Activated naive CD4-positive, alpha-beta T cell treated with anti-CD3 and anti-CD28 coated beads, Interleukin-2, amount 50 U/mL, for 16 hours (primary cell): ENCODE measurements at places on chromosomes 16 and 17.

DNA sequence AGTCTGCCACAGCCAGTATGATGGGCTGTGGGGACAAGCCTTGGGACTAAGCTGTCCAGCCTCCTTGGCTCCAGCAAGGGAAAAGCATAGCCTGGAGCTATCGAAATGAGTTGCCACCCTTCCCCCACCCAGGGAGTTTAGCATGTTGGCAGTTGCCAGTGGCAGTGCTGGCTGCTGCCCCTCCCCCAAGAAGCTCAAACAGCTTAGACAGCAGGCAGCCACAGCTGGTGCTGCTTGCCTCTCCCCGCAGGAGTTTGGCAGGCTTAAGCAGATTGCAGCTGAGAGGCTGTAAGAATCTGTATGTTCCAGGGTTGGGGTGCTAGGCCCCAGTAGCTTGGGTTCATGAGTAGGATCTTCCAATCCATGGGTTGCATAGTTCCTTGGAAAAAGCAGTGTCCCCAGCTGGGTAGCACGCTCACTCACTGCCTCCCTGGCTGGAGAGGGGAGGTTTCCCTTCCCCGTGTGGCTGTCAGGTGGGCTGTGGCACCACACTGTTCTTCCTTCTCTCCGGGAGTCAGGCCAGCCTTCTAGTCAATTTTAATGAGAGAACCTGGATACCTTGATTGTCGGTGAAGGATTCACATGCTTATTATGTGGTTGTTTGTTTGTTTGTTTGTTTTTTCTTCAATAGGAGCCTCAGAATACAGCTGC lies 506.1 kb downstream of the CDH11 start:
- no peak for DNase-seq

GRCh38 chr16:49592546-49593423 lies 219.2 kb downstream of the C16orf78 start:
- DNase-seq, result peak; percentile 31

DNA sequence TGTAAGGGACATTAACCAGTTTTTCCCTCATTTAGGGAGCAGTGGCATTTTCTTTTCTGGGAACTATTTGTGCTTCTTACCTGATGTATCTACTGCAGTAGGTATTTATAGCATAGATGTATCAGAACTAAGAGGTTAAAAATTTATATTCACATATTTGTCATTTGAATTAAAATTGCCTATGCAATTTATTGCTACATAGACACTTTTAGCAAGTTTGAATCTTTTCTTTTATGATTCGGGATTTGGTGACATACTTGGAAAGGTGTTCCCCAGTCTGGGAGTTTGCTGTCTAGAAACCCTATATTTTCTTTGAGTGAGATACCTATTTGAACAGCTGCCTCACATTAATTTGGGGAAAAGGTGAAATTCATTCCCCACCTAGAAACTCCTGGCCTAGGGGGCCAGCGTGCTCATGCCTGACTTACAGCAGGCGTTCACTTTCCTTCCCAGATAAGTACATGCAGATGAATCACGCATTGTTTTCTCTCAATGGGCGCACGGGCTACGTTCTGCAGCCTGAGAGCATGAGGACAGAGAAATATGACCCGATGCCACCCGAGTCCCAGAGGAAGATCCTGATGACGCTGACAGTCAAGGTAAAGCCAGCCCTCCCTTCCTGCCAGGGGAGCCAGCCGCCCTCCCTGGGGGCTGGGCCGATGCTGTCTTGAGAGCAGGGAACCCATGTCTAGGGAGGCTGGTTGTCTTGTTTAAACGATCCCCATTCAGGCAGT lies 73.8 kb downstream of the SDR42E1 start:
- DNase-seq, result no peak

DNA sequence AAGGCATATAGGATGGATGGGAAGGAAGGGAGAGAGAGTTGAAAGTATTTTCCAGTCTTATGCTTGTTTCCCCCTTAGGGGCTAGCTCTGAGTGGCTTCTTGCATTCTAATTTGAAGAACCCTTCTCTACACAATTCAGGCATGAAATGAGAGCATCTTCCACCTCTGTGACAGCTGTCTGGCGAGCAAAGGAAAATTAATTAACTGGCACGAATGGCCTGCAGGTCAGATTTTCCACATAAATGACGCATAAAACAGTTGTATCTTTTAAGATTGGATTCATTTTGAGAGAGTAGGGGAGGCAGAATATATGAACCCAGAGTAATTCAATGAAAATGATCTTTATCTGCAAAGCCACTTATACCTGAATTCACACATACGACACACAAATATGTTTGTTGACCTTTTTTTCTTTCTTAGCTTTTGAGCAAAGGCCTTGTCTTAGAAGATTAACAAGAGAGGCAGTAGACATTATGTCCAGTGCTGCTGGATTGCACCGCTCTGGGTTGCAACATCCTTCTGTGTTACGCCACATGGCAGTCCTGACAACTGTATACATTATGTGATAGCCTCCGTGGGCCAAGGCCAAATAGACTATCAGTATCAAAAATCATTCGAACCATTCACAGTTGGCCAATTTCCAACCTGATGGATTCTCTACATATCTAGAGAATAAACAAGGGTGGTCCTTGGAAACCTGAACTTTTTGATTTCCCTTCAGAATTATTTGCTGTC lies 173.0 kb upstream of the GOT2 start:
- DNase-seq, result no peak

- no peak for DNase-seq
Measured at GRCh38 chr16:4982056-4982867, 24.1 kb downstream of the SEC14L5 start.

DNA sequence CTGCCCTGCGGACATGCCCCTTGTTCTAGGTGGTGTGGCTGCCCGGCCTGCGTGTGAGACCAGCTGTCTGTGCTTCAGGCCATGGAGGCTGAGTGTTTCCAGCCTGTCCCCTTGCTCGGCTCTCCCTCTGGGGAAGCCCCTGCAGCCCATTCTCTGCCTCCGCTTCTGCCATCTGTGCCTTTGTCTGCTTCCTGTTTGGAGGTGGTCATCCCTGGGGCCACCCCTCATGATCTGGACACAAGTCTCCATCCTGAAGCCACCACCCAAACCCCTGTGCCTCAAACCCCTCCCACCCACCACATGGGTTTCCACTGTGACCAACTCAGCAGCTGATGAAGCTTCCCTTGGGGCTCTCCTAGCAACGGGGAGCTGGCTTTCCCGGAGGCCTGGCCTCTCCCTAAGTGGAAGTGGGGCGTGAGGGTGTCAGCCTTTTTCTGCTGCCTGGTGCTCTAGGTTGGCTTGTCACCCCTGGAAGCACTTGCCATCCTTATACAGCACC lies 184.9 kb downstream of the SEC14L1 start:
- DNase-seq, result no peak

GRCh38 chr16:268141-269053 lies 7.3 kb downstream of the RGS11 start:
- no peak for DNase-seq

DNA sequence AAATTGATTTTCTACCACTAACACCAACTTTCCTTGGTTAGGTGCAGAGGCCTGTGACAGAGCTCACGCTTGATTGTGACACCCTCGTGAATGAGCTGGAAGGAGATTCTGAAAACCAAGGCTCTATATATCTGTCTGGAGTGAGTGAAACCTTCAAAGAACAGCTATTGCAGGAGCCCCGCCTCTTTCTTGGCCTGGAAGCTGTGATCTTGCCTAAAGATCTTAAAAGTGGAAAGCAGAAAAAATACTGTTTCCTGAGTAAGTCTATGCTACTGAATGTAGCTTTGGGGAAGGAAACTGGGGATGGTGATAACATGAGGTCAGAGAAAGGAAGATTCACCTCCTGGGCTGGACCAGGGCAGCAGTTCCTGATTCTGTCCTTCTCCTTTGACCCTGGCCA lies 38.3 kb downstream of the REXO5 start:
- DNase-seq, result no peak

DNA sequence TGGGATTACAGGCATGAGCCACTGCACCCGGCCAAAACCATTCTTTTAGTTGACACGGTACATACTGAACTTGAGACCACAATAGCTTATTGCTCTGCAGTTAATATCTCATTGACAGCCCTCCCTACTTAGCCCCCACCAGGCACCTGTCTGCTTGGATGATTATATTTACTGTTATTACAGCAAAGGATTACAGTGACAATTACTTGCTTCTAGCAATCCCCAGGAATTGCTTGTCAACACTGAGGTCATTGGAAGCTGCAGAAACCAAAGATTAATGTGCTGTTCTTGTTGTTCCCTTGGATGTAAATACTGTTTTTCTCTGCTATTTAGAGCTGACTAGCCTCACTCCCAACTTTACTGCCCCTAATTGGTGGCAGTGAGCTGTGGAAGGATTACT lies 211.2 kb downstream of the LGALS9B start:
- no peak for DNase-seq

DNA sequence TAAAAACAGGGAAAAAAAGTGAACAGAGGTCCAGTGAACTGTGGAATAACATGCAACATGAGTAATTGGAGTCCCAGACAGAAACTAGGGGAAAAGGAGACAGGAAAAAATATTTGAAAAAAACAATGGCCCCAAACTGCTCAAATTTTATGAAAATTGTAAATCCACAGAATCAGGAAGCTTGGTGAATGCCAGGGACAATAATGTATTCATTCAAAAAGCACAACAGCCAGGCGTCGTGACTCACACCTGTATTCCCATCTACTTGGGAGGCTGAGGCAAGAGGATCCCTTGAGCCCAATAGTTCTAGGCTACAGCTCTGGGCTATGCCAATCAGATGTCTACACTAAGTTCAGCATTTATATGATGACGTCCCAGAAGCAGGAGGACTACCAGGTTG lies 23.7 kb downstream of the NCOR1 start:
- DNase-seq, result no peak

DNA sequence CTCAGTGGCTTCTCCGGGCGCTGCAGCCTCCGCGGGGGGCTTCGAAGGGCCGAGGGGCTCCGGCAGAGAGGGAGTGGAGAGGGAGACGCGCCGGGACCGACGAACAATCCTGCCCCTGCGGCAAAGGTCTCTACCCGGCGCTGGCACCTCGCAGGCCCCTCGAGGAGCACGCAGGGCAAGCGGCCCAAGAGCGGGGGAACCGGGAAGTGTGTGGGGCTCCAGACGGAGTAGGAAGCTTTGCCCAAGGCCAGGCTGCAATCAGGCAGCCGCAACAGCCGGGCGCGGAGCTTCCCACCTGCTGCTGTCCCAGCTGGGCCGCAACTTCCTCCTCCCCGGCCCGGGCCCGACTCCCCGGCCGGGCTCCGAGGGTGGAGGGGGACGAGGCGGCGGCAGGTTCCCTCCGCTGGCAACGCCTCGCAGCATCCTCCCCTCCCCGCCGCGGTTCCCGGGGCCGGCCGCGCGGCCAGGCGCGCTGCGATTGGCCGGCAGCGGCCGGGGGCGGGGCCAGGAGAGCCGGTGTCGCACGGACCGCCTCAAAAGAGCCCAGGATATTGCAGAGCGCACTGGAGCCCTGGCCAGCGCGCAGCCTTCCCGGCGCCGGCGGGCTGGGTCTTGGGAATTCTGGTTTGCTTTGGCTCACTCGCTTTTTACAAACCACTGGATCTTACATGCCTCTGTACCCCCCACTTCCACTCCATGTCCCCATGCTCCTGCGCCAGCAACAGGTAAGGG lies at the start of gene KCNJ2:
Gene KCNJ2, plus strand, starts transcription at position 556 of the 732 bp plus-strand sequence. CDS start 5,508 bp downstream, outside the sequence.
- DNase-seq, result peak; percentile 22

DNA sequence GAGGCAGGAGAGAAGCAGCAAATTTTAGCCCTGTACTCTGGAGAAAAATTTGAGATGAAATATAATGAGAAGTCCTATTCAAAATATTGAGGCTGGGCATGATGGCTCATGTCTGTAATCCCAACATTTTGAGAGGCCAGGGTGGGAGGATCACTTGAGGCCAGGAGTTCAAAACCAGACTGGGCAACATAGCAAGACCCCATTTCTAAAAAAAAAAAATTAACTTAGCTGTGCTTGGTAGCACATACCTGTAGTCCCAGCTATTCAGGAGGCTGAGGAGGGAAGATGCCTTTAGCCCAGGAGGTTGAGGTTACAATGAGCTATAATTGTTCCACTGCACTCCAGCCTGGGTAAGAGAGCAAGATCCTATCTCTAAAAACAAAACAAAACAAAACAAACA lies 103.4 kb downstream of the CACNG3 start:
- no peak for DNase-seq

DNA sequence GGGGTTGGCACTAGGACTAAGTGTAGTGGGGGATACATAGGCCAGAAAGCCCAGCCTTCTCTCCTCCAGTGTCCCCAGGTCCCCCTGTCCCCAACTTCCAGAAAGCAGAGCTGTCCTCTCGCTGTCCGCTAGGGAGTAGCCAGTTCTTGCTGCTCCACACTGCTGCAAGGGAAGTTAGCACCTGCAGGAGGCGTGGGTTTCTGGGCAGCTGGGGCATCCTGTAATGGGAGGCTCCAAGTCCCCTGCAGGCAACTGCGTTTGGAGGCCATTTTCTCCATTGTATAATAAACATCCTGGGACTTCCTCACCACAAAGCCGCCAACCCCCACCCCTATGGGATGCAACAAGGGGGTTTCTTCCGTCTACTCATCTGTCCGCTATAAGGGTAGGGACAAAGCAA lies 1.7 kb downstream of the RPRML start:
- DNase-seq, result no peak

DNA sequence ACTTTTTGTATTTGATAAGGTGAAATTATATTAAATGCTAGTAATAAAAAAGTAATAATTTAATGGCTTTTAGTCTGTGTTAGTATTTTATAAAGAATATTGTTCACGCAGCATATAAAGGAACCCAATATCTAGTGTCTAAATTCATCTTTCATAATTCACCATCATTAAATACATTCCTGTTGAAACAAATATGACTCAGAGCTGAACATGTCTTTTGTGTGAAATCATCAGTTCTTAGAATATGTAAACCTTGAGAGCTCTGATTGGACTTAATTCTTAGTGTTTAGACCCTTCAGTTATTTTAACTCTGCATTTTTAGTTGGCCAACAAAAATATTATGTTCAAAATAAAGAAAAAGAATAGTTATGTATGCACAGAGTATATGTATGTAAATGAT lies 71.8 kb downstream of the ABHD15 start:
- no peak for DNase-seq

DNA sequence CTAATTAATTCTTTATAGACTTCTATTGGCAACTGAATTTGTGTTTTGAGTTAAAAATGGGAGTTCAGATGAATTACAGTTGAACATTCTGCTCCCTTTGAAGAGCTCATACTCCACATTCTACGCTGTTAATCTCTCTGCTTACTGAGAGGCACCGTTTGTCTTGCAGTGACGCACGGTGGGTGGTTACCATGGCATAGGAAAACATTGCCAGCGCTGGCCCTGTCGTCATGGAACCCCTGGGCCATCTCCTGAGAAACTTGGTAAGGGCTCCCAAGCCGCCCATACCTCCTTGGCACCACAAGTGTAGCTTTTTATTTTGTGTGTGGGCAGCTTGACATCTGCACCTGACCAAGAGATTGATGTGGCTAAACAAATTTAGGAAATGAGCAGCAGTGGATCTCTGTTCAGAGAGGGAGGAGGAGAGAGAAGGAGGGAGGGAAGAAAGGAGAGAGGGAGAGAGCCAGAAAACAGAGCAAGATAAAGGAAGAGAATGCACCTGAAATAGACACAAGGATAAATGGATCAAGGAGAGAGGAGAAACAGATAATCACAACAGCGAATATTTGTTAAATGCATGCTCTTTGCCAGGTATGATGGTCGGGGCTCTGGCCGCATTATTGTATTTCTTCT lies 398.5 kb downstream of the HAPSTR1 start:
- DNase-seq, result no peak

- DNase-seq, result no peak
Measured at GRCh38 chr16:53962041-53962440, 258.1 kb downstream of the FTO start.

GRCh38 chr16:21950782-21951521 lies 2.2 kb upstream of the UQCRC2 start:
- no peak for DNase-seq
